ENCODE measurements at places on chromosomes 12 and 14.

- no peak for DNase-seq
Measured at GRCh38 chr12:51185171-51185717, 12.3 kb upstream of the TFCP2 start.

DNA sequence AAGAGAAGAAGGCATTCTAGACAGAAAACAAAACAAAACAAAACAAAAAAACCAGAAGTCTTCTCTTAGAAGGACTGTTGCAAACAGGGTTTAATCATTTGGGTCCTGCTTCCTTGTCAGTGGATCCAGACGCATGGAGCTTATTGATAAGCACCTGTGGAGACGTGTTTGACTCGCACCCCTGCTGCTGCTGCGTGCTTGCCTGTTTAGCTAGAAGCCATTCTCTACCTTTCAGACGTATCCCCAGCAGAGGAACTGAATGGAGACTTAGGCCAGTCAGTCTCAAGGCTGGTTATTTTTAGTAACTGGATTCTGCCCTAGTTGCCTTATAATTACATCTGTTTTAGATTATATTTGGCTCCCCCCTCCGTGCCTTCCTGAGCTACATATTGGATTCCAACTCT, 186.1 kb upstream of the EEA1 start:
- DNase-seq, result peak; percentile 64

- no peak for DNase-seq
Measured at GRCh38 chr14:102075155-102075554, 11.7 kb downstream of the HSP90AA1 start.

DNA sequence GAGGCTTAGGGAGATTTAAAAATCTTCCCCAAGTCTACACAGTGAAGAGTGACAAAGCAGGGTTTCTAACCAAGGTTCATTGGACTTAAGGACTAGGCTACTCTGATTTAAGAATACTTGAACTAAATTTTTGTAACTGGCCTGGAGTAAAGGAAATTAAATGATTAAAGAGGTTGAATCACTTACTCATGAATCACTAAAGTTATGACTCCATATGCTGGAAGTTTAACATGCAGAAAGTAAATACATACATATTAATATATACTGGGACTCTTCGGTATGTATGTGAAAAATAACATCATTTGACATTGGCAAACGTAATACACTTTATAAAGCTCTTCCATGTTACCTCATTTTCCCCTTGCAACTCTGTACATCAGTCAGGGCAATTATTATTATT, 322.9 kb downstream of the KCNH5 start:
- no peak for DNase-seq

GRCh38 chr14:67239582-67239981, 1.7 kb upstream of the PALS1 start:
- DNase-seq, result no peak

Measured in foreskin fibroblast (primary cell).